Cardiac septum (tissue), 1 donor: ENCODE measurements at places on chromosomes 1 and 21.
A peak's percentile ranks its signal among the peaks of the same experiment; 100 is the strongest.

DNA sequence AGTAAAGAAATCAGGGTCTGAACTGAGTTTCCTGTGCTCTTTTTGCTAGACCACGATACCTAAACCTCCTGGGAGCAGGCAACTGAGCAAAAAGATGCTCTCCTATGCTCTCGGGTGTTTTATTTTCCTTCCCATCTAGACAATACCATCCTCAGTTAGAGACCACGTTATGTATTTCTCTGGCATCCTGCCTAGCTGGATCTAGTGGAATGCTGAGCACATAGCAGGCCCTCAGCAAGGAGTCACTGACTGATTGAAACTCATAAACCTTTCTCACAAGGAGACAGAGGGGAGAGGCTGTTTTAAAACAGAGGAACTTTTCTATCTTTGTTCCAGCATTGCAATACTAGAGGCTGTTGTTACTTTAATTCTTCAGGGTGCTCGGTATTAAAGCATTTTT is 168.0 kb downstream of the CYYR1 start:
- DNase-seq: no peak

DNA sequence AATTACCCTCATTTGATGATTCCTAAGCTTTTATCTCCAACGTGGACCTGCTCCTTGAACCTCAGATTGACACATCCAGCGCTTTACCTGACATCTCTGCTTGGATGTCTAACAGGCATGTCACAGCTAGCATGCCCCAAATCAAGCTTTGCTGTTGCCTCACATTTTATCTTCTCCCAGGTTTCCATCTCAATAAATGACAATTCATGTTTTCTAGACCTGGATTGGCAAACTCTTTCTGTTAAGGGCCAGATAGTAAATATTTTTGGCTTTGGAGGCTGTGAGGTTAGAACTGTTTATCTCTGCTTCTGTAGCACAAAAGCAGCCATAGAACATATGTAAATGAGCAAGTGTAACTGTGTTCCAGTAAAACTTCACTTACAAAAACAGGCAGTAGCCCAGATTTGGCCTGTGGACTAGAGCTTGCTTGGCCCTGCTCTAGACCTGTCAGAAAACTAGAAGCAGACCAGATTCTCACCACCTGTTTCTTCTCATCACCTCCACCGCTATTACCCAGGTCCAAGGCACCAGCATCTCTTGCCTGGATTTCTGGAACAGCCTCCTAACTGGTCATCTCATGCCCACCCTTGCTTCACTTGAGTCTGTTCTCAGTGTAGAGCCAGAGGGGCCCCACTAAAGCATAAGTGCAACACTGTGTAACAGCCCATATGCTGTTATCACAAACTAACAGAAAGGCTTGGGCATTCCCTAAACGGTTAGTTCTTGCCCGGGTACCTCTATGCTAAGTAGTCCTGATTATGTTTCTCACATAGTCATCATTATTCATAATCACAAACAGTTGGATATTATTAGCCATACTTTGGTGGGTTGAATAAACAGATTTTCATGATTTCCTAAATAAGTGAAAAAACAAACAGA is 42.3 kb downstream of the UBE4B start:
- no peak for DNase-seq

- DNase-seq: peak; percentile 20
Measured at GRCh38 chr21:41227357-41228005, 59.5 kb downstream of the BACE2 start.

- no peak for DNase-seq
Measured at GRCh38 chr1:207670997-207671396, 26.1 kb downstream of the CR1L start.
